Ascending aorta (tissue), 2 donors: ENCODE measurements at places on chromosomes 3 and 15. TPM values are rescaled to one million over a fixed set of nuclear protein-coding genes. Genes with fewer than 3 reads are reported as not detected.

- H3K27me3 ChIP-seq: no peaks in the 10 kb centered on the region
- no peaks in the 10 kb centered on the region for H3K4me1 ChIP-seq
- H3K4me3 ChIP-seq: no peak overlapping the region
- DNase-seq: no peak
Observed at GRCh38 chr15:78977591-78978347, 32.9 kb upstream of the CTSH start.

DNA sequence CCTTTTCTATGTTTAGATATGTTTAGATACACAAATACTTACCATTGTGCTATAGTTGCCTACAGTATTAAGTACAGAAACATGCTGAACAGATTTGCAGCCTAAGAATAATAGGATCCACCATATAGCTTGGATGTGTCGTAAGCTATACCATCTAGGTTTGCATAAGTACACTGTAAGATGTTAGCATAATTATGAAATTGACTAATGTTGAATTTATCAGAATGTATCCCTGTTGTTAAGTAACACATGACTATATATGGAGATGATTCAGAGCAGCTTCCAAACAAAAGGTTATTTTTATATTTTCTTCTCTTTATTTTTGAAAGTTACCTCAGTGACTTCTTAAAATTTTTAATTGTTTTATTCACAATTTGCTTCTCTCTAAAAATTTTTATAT lies 2.4 kb downstream of the SLC28A2 start:
- no peaks in the 10 kb centered on the region for H3K27me3 ChIP-seq
- no peaks in the 10 kb centered on the region for H3K4me1 ChIP-seq
- H3K36me3 ChIP-seq: no peaks in the 10 kb centered on the region
- no peak overlapping the region for H3K27ac ChIP-seq
- no peak for DNase-seq
- no peak overlapping the region for H3K4me3 ChIP-seq

GRCh38 chr15:100124936-100125335 lies 216.8 kb downstream of the ADAMTS17 start:
- H3K4me3 ChIP-seq: no peak overlapping the region
- no peaks in the 10 kb centered on the region for H3K27me3 ChIP-seq
- H3K27ac ChIP-seq: peak overlapping the region; percentile 73
- H3K36me3 ChIP-seq: no peaks in the 10 kb centered on the region
- no peak for DNase-seq
- H3K4me1 ChIP-seq: peaks cover 4% of the 10 kb centered on the region

ARGFX gene
- total RNA-seq: not detected

CYP1A2 gene
- total RNA-seq: not detected
